ENCODE measurements at places on chromosomes 11 and 22. TPM values are rescaled to one million over a fixed set of nuclear protein-coding genes. Genes with fewer than 3 reads are reported as not detected.

CCDC116 gene
- 0.46 TPM for polyA plus RNA-seq

OR10A3 gene
- not detected for polyA plus RNA-seq

GALNT18 gene
- 22.3 TPM for polyA plus RNA-seq

DNA sequence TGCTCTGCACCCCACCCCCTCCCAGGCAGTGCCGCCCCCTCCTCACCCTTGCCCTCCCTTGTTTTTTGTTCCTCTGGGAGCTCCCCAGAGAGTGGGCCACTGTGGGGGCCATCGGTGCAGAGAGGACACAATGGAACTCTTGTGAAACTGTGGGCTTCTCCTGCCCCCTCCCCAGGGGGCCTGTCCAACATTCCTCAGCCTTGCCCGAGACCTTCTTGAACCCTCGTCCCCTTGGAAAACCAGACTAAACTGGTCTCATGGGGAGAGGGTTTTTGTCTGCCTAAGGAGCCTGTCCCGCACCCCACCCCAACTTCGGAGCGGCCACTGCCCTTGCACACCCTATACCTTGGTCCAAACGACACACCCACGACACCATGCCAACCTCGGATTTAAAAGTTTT is 72.2 kb downstream of the TSPAN18 start:
- DNase-seq: no peak

GRCh38 chr22:48277868-48278581 is 1515.6 kb downstream of the TBC1D22A start:
- no peak for DNase-seq

- DNase-seq: no peak
Observed at GRCh38 chr22:31223786-31224191, 11.7 kb downstream of the LIMK2 start.

DNA sequence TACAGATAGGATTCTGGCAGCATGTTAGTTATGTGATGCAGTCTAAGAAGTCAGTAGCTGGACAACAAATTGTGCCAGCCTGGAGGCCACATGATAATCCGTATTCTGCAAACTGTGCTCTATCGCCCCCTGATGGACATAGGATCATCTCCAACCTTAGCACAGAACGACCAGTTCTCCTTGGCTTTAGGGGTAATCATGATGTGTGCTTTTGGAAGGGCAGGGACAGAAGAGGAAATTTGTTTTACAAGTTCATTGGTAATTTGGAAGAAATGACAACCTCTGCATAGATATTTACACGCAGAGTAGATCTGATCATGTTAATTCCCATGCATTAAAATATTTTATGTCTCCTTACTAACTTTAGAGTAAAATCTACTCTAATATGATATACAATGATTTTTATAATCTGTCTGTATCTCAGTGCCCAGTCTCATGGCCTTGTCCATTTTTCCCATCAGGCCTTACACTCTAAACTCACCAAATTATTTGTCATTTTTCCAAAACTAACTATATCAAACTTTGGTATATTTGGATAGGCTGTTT is 12.1 kb downstream of the OR10D3 start:
- peak; percentile 1 for DNase-seq

DNA sequence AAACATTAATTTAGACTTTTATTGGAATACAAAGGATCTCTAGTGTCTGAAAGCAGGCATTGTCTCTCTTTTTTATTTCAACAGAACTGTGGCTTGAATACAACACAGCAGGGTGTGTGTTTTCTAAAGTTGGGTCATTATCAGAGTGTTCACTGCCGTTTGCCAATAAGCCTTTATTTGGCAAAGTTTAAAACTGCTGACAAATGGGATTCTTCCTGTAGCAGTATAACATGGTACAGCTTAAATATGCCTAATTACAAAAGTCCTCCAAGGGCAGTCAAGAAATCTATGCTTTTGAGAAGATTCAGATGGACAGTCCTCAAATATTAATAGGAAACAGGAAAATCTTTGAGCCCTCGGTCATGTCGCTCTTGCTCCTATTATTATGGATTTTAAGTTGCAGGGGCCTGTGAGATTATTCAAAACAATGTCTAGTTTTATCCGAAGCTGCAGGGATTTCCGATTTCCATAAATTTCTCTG is 199.9 kb downstream of the MAML2 start:
- no peak for DNase-seq

DNA sequence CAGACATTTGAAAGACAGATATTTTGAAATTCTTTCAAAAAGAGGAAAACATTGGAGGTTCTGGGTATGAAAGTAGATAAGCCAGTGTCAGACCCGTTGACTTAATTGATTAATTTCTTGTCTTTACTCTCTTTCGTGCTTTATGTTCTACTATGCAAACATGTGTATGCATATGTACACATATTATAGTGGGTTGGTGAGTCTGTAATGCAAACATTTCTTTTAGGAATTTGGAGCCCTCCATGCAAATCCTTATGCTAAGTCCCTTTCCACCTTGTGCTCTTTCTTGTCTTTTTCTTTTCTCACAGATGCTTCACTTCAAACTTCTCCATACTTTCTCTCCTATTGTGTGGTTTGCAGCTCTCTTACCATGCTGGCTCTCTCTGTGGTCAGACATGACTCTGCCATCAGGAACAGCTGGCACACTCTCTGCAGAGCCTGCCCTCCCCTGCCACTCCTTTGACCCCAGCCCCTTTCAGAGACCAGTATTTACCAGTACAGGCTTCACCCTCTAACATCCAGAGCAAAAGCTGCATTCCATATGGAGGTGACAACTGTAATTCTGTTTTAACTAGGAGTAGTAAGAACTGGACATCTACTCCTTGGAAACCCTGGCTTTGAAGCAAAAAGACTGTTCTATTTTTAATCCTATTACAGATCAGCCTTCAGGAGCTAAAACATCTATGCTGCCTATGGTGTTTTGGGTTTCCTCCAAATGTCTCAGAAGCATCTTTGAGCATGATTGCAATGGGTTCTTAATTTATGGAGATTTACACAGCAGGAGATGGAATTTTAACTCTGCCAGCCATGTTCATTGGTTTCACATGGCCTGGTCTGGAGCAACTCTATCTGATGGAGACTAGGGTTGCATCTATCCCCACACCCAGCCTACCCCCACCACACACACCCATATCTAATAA is 386.9 kb upstream of the FAT3 start:
- DNase-seq: no peak

DNA sequence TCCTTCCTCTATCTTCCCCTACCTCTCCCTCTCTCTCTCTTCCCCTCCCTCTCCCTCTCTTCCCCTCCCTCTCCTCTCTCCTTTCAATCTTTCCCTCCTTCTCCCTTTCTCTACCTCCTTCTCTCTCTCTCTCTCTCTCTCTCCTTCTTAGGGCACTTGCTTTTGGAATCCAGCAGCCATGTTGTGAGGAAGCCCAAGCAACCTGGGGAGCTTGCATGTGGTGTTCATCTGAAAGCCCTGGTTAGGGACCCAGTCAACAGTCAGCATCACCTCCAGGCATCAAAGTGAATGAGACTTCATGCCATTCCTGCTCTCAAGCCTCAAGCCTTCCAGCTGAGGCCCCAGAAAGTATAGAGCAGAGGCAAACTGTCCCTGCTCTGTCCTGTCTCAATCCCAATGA is 65.6 kb upstream of the SHISAL1 start:
- DNase-seq: no peak

GRCh38 chr11:96109331-96110030 is 185.6 kb upstream of the MTMR2 start:
- no peak for DNase-seq

DNA sequence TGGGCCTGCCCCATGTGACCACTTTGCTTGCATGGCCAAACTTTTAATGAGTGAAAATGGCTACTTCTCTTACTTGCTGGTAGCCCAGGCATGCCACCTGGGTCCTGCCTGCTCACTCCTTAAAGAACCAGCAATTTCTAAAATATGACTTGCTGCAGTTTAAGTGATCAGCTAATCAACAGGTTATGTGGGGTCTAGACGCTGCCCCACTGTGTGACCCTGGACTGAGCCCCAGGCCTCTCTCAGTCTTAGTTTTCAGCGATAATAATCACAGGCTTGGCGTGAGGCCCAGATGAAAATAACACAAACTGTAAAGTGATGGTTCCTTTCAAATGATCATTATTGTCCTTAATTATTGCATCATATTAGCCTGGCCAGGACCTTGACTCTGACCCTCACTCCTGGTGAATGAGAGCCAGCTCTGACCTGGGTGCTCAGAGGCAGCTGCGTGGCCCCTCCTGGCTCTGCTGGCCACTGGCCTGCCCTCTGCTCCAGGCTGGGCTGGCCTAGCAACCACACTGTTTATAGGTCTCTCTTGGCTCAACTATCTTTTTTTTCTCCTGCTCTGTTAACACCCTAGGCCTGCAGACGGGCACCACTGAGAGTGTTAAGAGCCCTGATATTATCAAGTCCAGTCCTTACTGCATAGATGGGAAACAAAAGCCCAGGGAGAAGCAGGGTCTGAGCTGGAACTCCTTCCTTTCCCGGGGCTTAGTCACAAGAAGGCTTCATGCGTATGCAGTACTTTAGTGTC is 89.7 kb downstream of the RRM1 start:
- DNase-seq: no peak

GRCh38 chr11:128806506-128807261 is 60.4 kb downstream of the KCNJ1 start:
- DNase-seq: no peak

DNA sequence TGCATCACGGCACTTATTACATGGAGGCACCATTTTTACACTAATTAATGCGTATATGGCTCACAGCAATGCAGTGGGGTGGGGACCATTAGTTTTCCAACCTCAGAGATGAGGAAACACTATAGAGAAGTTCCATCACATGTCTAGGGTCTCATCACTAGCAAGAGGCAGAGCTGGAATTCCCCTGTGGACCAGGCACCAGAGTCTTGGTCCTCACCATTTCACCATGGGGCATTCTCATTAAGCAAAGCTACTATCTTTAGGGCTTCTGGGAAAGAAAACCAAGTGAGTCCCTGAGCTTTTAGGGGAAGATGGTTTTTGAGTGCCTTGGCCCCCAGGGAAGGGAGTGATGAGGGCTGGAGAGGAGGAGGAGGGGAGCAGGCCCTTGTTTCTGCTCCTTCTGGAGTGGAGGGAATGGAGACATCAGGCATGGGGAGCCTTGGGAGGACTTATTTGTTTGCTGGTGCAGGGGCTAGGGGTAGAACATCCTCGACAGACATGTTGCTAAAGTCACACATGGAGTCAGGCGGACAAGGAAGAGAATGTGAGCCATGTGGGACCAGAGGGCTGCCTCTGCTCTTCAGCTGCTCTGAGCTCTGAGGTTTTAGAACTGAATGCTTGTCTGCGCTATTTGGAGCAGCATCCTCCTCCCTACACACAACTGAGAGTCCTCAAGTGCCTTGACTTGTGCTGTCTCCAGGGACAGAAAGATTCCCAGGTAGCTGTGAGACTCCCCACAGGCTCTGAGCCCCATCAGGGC is 40.3 kb upstream of the ZBED5 start:
- DNase-seq: no peak

- DNase-seq: no peak
Observed at GRCh38 chr22:38304526-38304925, 12.7 kb downstream of the CSNK1E start.

DNA sequence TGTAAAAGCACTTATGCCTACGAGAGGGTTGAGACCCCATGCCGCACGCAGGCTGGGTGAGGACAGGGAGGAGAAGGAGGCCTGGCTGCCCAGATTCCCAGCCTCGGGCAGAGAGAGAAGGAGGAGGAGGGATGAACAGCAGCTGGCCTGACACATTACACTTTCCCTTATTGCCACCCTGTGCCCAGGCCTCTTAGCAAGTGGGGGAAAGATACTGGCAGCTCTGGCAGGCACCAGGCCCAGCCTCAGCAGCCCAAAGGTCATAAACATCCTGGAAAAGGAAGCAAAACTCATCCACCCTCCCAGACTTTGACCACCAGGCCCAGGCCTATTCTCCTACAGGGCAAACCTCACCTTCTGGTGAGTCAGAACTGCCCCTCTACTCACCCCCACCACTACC is 4.7 kb downstream of the PLAAT3 start:
- no peak for DNase-seq

DNA sequence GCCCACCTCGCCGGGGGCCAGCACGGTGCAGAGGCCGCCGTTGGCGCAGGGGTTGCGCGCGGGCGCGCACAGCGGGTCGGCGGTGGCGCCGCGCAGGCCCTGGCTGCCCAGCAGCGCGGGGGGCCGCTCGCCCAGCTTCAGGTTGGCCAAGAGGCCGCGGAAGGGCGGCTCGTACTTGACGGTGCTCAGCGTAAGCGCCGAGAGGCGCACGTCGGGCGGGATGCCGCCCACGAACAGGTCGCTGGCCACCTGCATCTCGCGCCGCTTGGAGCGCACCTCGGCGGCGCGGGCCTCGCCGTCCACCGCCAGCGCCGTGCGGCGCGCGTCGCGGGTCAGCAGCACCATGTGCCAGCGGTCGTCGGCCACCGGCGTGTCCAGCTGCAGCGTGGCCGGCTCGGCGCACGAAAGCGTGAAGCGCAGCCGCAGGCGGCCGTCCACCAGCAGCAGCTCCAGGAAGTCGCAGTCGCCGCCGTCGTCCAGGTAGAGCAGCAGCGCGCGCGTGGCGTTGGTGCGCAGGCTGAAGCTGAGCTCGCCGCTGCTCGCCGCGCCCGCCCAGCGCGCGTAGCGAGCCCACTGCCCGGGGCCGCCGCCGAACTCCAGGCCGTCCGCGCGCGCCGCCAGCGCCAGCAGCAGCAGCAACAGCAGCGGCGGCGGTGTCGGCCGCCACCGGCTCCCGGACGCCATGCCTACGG is 9.8 kb downstream of the NRXN2 start:
- DNase-seq: peak; percentile 46

DNA sequence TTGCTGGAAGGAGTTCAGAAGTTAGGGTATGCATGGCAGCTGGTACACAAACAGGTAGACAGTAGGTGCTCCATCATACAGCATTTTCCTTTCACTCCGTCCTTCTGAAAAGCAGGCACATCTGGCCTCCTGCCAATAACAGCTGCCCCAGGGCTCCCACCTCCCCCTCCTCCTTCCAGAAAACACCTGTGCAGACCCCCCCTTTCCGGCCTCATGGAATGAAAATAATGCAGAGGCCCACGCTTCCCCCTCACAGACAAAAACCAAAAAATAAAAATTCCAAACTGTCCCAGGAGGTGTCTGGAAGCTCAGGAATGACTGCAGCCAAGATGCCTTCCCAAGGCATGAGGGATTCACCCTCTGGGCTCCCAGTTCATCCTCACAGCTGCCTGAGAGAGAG is 185.5 kb downstream of the MN1 start:
- no peak for DNase-seq

DNA sequence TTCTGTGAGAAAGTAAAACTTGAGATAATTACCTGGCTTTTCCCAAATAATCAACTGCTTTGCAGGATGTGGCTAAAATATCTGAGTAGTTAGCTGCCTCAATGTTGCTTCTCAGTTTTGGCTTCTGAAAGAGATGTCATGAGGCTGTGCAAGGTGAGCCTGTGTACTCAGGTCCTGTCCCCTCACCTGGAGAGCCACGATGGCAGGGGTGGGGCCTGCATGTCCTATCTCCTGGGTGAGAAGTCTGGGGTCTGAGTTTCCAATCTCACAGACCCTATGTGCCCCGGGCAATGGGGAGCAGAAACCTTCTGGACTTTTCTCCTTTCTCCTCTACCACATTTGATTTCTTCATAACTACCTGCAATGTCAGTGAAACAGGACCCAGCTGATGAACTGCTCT is 338.6 kb upstream of the B3GAT1 start:
- no peak for DNase-seq

- DNase-seq: no peak
Observed at GRCh38 chr22:32218470-32218869, 13.6 kb upstream of the RFPL2 start.
